ENCODE measurements at places on chromosomes 1 and 21. TPM values are rescaled to one million over a fixed set of nuclear protein-coding genes. Genes with fewer than 3 reads are reported as not detected.

Gene SYNC
- 0.45 TPM for total RNA-seq

Gene TNFAIP8L2
- total RNA-seq, result 0.96 TPM

Gene SLC6A17
- total RNA-seq, result not detected

Gene NBPF4
- not detected for total RNA-seq

Gene PRAMEF13
- not detected for total RNA-seq

Gene CD5L
- total RNA-seq, result 11.9 TPM

Gene VHLL
- total RNA-seq, result not detected

Gene RYR2
- 0.03 TPM for total RNA-seq

Gene C2CD2
- total RNA-seq, result 10.5 TPM

Gene OXCT2
- total RNA-seq, result not detected

Gene FCRL5
- total RNA-seq, result 0.05 TPM

Gene PROX1
- total RNA-seq, result 173 TPM

Gene LDLRAD2
- total RNA-seq, result not detected

Gene NBPF26
- total RNA-seq, result 13.9 TPM

Gene MAN1C1
- 39.4 TPM for total RNA-seq

Gene KIF17
- total RNA-seq, result 1.5 TPM

Gene IRF6
- 30.0 TPM for total RNA-seq

Gene BARHL2
- total RNA-seq, result not detected

Gene TBX15
- 15.0 TPM for total RNA-seq

Gene TRAF3IP3
- 1.4 TPM for total RNA-seq

Gene FMO5
- 108 TPM for total RNA-seq

Gene HPCAL4
- 0.08 TPM for total RNA-seq

Gene TSPAN1
- 7.7 TPM for total RNA-seq

Gene AK4
- 153 TPM for total RNA-seq

Gene TNFRSF4
- 0.38 TPM for total RNA-seq

Gene KRTAP21-2
- not detected for total RNA-seq

Gene TTF2
- 2.9 TPM for total RNA-seq

Gene TMPRSS15
- total RNA-seq, result not detected

Gene KCNE1
- total RNA-seq, result 2.0 TPM

Gene CFHR5
- 73.2 TPM for total RNA-seq

Gene UTS2
- not detected for total RNA-seq

Gene SPRR5
- not detected for total RNA-seq

Gene SH3D21
- 1.5 TPM for total RNA-seq

Gene HNRNPR
- total RNA-seq, result 32.2 TPM

Data from left lobe of liver (tissue), 2 donors.